ENCODE measurements at places on chromosomes 4 and X. TPM values are rescaled to one million over a fixed set of nuclear protein-coding genes. Genes with fewer than 3 reads are reported as not detected.

Gene GLOD5
- total RNA-seq, result not detected

Gene TCEAL9
- total RNA-seq, result 184 TPM

Gene S100G
- total RNA-seq, result not detected

Gene EXOC1L
- total RNA-seq, result not detected

Gene TMPRSS11E
- total RNA-seq, result not detected
